ENCODE measurements at places on chromosomes 5 and 9.

DNA sequence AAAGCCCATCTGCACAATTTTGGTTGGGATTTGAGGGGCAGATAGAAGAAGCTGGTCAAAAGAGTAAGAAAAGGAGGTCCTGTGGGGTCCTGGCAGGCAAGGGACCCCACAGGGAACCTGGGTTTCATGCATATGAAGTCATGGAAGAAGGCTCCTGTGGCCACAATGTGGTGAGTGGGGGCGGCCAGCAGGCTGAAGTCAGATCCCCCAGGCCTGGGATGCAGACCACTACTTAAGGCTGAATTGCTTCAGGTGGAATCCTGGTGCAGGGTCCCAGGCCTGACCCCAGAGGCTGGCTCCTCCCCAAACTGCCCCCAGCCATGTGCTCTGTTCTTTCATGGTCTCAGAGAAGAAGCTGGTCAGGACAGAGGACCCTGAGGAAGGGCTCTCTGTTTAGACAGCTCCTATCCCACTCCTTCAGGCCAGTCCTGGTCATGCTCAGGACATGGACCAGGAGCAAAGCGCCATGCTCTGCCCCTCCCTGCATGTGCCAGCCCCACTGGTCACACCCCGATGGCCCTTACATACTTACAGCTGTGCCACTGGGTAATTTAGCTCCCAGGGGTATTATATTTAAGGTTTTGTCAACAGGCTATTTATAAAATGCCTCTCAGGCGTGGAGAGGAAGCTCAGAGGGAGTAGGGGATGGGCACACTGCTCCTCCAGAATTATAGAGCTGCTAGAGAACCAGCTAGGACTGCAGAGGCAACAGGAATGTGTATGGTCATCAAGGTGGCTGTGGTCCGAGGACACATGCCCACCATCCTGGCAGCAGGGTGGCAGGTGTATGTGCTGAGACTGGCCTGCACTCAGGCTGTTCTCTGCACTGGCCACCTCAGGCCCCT is 33.4 kb downstream of the C5orf15 start:
- DNase-seq = no peak

DNA sequence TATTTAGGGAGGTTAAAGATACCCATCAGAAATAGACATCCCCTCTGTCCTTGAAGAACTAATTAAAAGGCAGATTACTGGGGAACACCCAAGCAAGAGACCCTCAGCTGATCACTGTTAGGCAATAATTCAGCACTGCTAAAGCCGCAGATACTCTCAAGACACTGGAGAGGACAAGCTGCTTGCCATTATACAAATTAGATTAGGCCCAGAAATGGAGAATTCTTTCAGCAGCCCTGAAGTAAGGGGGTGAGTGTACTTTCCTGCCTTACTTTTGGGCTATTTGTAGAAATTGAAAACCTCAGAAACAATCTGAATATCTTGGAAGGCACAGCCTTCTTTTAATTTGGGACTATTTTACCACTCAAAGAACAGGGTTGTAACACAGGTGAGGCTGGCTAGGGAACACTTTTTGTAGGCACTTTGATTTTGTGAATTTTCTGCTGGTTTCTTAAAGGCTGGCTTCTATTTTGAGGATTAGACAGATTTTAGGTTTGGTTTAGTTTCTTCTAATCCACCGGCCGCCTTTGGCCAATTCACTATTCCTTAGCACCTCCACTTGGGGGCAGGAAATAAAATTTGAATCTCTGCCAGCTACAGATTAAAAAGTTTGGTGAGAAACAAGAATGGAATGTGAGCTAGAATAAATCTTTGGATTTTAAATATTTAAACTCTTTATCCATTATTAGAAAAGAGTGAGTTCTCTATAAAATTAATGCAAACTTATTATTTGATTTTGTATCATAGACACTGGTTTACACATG is 106.0 kb downstream of the SMARCA2 start:
- no peak for DNase-seq

DNA sequence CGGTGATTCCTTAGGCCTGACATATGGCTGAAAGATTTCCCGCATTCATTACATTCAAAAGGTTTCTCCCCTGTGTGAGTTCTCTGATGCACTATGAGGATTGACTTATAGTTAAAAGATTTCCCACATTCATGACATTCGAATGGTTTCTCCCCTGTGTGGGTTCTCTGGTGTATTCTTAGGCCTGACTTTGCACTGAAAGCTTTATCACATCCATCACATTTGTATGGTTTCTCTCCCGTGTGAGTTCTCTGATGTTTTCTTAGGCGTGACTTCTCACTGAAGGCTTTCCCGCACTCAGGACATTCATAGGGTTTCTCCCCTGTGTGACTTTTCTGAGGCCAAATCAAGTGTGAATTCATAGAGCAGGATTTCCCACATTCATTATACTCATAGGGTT is 35.8 kb downstream of the ZNF782 start:
- DNase-seq = no peak

DNA sequence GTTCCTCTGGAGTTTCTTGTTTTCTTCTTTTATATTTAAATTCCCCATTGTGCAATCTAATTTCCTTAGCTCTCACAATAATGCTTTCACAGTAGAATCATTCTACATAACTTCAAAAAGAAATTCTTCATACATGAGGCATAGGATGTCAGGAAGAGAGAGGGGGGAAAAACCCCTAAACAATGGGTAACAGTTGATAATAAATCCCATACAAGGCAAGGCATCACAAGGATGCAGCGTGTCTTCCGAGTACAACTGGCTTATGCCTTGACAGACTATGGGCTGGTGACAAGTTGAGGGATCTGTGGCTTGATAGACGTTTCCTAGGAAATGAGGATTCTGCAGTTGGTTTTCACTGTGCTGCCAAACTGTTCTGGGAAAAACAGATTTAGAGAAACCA is 247.4 kb downstream of the ARL15 start:
- no peak for DNase-seq

- DNase-seq = no peak
Observed at GRCh38 chr9:95726756-95727155, 148.7 kb upstream of the ERCC6L2 start.
